ENCODE measurements at places on chromosomes 5 and 9. TPM values are rescaled to one million over a fixed set of nuclear protein-coding genes. Genes with fewer than 3 reads are reported as not detected.

DNA sequence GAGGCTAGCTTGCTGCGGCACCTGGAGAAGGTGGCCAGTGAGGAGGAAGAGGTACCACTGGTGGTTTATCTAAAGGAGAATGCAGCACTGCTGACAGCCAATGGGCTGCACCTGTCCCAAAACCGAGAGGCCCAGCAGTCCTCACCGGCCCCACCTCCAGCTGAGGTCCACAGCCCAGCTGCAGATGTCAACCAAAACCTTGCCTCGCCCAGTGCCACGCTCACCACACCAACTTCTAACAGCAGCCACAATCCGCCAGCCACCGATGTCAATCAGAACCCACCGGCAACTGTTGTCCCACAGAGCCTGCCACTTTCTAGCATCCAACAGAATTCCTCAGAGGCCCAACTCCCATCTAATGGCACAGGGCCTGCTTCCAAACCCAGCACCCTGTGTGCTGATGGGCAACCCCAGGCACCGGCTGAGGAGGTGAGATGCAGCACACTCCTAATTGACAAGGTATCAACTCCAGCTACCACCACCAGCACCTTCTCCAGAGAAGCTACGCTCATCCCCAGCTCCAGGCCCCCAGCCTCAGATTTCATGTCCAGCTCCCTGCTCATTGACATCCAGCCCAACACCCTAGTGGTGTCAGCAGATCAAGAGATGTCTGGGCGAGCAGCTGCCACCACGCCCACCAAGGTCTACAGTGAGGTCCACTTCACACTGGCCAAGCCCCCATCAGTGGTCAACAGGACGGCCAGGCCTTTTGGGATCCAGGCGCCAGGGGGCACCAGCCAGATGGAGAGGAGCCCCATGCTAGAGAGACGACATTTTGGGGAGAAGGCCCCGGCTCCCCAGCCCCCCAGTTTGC, 8.0 kb downstream of the SYNPO start:
- DNase-seq: no peak

The TRIM36 gene
- total RNA-seq: 0.10 TPM

GRCh38 chr5:88401686-88402085, 133.0 kb upstream of the TMEM161B start:
- no peak for DNase-seq

GRCh38 chr5:1118231-1118698, 6.4 kb upstream of the SLC12A7 start:
- no peak for DNase-seq

- peak; percentile 95 for DNase-seq
Measured at GRCh38 chr9:35962126-35962906, 4.4 kb upstream of the OR2S2 start.

DNA sequence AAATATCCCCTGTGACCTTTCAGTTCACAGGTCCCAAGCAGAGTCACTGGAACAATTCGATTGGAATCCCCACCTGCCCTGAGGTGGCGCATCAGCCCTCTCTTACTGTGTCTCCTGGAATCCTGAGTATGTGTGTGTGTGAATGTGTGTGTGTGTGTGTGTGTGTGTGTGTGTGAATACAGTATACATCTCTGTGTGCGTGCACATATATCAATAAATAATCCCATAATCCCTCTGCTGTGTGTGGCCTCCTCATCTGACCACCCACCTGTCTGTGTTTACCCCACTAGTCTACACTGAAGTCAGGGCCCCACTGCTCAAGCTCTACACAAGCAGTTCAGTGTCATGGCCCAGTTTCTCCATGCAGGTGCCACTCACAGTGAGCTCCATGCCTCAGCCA, 187.4 kb downstream of the ERCC6L2 start:
- DNase-seq: no peak

DNA sequence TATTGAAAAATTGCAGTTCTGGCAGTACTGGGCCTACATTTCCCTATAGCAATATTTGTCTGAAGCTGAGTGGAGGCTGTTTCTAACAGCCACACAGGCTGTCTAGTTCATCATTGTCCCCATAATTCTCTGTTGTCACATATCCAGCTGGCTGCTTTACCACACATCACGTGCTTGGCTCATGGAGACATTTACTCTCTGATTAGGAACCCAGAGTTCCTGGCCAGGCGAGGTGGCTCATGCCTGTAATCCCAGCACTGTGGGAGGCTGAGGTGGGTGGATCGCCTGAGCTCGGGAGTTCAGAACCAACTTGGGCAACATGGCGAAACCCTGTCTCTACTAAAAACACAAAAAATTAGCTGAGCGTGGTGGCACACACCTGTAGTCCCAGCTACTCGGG, 81.4 kb downstream of the PGM5 start:
- DNase-seq: no peak

The MPDZ gene
- 71.9 TPM for total RNA-seq

DNA sequence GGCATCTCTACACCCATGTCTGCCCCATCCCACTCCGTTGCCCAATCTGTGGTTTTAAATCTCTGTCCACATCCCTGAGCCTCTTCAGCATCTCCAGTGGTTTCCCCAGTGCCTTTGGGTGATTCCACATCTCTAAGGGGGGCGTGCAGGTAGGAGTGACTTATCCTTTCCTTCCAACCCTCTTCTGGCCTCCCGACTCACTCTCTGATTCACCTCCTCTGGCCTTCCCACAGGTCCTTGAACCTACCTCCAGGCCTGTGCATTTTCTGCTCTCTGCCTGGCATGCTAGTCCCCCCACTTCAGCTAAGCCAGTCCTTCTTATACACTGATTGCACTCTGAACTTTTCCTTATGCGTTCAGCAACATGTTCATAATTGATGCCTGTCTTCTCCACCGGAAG, 99.0 kb downstream of the RALGPS1 start:
- DNase-seq: no peak

The SLCO6A1 gene
- not detected for total RNA-seq

The FLT4 gene
- 0.10 TPM for total RNA-seq

The SLC4A9 gene
- total RNA-seq: not detected

GRCh38 chr9:114494776-114495569, 10.3 kb downstream of the WHRN start:
- DNase-seq: no peak

DNA sequence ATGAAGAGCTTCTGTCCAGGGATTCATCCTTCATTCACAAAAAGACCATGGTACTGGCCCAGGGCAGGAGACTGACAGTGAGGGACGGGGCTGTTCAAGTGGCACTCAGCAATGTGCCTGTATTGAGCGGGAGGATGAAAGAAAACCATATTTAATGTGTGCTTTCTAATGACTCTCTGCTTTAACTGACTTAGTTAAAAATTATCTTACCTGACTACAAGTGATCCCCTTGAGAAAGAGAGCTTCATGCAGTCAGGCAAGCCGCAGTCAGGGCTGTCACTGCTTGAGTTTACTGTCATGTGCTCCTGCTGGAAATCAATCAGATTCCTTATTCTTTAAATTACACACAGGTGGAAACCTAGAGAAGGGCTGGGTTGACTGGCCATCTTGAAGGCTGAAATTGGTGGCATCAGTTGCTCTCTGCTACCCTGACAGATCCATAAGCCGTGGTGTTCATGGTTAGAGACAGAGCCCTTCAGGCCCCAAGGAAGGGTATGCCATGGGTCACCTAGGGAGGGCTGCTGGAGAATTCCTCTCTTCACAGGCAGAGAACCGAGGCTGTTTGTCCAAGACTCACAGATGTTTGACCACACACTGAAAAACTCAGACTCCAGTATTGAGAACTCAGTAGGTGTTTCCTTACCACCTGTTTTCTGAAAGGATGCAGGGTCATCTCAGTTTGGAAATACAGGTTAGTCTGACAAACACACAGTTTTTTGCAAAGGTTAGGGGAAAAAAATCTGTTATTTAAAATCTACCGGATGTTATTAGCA, 70.9 kb downstream of the TRIO start:
- no peak for DNase-seq

- peak; percentile 70 for DNase-seq
Measured at GRCh38 chr5:59193616-59194319, 610.9 kb downstream of the RAB3C start.

GRCh38 chr9:113516840-113517577, 53.5 kb downstream of the RGS3 start:
- DNase-seq: no peak

The NFIL3 gene
- 2.7 TPM for total RNA-seq

DNA sequence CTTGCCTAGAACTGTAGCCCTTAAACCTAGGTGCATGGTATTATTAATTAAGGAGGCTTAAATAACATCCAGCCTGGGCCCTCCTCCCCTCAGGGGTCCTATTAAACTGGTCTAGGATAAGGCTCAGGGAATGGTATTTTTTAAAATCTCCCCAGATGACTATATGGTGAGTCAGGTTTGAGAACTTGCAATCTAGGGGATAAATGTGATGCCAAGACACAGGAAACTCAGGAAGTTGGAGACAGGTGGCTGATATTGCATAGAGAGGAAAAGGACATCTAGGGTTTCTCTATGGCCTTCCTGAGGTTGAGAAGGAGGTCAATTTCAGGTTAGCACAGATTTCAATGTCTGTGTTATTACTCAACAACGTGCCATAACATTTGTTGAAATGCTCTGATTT, 581.0 kb downstream of the TLE1 start:
- no peak for DNase-seq

- DNase-seq: no peak
Measured at GRCh38 chr9:89853931-89854330, 249.1 kb downstream of the GADD45G start.

- DNase-seq: peak; percentile 83
Measured at GRCh38 chr5:156201788-156202403, 125.1 kb upstream of the SGCD start.

GRCh38 chr5:17265041-17265440, 47.6 kb downstream of the BASP1 start:
- no peak for DNase-seq

The ELAVL2 gene
- not detected for total RNA-seq

The SGTB gene
- 30.2 TPM for total RNA-seq

The KIF24 gene
- total RNA-seq: 1.7 TPM

The PLAC8L1 gene
- total RNA-seq: not detected

DNA sequence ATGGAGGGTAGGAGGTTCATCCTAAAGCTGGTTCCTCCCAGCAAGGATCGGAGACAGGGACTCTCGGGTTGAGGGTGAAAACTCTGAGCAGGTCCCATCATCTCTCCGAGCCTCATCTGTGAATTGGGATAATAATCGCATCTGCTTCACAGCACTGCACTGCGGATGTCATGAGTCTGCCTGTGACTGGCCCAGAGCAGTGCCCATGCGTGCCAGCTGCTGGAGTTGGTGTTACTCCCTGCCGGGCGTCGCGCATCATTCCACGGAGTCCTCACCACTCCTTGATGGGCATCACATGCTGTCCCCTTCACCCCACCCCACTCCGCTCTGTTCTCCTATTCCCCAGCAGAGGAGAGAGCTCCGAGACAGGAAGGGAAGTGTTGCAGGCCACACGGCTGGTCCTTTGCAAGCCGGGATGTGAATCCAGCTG, 35.1 kb upstream of the ORM1 start:
- no peak for DNase-seq

DNA sequence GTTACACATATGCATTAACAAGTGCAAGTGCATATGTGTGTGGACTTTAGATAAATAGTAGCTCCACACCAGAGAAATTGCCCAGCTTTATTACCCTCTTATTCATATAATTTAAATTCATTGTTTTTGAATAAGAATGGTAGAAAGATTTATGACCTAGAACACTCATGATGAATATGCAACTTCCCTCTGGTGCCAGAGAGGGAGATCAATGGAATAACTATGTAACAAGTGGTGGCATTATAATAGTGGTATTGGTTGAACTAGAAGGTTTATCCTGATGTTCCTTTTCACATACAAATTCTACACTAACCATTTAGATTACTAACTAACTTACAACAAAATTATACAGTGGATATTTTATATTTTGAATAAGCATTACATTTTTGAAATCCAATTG, 607.4 kb downstream of the CDH12 start:
- DNase-seq: no peak

DNA sequence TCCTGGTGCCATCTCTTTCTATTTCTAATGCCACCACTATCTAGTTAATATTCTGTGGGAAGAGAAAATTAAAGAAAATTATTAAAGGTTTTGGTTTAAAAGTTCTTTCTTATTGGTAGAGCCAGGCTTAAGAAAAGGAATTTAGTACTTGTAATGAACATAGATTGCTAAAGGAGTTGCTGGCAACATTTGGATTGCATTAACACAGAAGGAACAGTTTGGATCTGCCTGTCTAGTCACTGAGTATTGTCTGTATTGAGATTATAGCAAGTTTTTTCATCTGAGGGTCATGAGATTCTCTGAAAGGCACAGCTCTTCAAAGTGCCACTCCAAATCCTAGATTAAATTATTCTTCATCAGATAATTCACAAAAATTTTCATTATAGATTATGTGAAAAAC, 32.0 kb downstream of the FSD1L start:
- DNase-seq: no peak

DNA sequence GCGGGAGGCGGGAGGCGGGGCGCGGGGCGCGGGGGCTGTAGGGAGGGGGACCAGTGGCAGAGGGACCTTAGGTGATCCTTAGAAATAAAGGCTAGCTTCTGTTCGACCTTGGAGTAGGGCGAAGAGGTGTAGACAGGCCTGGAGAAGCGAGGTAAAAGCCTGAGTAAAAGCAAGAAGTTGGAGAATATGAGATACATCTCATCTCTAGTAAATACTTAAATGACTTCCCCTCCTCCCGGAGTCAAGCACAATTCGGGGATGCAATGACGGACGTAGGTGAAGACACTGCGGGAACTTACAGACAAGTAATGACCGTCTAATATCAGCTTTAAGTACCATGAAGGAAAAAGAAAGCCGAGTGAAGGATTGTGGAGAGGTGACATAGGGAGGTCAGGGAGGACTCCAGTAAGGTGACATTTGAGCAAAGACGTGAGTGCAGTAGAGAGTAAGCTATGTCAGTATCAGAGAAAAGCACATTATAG, 466 bp downstream of the SMC2 start:
- DNase-seq: peak; percentile 2

GRCh38 chr5:17343675-17344074, 126.2 kb downstream of the BASP1 start:
- DNase-seq: peak; percentile 43

DNA sequence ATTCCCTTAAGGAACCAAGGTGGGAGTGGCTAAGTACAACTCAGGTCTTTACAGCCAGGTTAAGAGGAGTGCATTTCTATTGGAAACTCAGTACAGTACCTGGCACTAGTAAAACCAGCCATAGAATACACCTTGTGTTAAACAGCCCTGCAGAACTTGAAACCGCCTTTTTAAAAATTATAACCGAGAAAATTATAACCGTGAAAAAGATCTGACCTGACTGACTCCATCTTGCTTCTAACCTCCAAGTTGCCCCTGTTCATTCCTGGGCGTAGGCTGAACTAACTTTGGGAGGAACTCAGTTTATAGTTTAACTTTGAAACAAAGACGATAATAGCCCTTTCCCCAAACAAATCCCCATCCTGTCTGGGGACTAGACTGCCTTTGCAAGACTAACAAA, 132.3 kb downstream of the SUSD1 start:
- no peak for DNase-seq

- no peak for DNase-seq
Measured at GRCh38 chr5:180054226-180054625, 17.3 kb downstream of the RNF130 start.

GRCh38 chr9:14119694-14120514, 194.0 kb downstream of the NFIB start:
- peak; percentile 86 for DNase-seq

The ORM2 gene
- total RNA-seq: not detected

GRCh38 chr5:113384782-113385285, 50.0 kb downstream of the TSSK1B start:
- no peak for DNase-seq

The TRAF2 gene
- total RNA-seq: 46.5 TPM

The FBLL1 gene
- total RNA-seq: 0.53 TPM

The GOLGA1 gene
- total RNA-seq: 14.6 TPM

- no peak for DNase-seq
Measured at GRCh38 chr5:153237671-153238332, 252.7 kb upstream of the GRIA1 start.

GRCh38 chr5:180974612-180975315, 13.9 kb upstream of the BTNL3 start:
- no peak for DNase-seq
